ENCODE measurements at places on chromosomes 6 and 20.
A peak's percentile ranks its signal among the peaks of the same experiment; 100 is the strongest.

DNA sequence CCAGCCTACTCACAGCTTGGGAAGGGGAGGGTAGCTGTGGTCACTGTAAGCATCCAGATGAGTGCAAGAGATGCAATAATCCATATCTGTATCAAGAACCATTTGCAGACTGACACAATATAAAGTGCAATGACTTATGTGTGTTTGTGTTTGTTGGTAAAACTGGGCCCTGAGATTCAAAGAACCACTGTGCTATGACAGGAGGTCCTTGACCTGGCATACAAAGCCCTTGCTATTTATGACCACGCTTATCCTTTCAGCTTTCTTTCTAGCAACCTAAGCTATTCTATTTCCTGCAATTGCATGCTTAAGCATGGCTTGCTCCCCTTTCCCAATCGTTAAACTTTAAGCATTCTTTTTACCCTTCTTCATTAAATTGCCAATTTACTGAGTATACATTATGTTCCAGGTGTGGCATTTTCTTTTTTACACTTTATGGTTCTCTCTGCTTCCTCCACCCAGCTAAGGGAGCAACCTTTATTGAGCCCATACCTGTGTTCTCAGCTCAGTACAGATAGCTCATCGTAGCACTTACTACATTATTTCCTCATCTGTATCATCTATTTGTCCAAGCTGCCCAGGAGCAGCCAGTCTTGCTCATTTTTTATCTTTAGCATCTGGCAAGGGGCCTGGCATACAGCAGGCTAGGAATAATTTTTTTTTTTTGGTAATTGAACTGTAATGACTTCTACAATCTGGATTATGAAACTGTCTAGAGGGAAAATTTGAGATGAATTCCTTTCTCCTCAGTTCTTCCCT, 3.5 kb downstream of the MCUR1 start:
- no peak for DNase-seq

DNA sequence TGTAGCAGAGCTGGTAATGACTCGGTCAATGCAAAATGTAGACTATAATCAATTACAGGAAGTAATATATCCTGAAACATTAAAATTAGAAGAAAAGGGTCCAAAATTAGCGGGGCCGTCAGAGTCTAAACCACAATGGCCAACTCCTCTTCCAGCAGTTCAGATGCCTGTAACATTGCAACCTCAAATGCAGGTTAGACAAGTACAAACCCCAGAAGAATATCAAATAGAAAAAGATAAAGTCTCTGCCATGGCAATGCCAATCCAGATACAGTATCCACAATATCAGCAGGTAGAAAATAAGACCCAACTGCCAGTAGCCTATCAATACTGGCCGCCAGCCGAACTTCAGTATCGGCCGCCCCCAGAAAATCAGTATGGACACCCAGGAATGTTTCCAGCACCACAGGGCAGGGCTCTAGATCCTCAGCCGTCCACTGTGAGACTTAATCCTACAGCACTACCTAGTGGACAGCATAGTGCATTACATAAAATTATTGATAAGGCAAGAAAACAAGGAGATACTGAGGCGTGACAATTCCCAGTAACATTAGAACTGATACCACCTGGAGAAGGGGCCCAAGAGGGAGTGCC, 158.4 kb downstream of the GPX5 start:
- no peak for DNase-seq

DNA sequence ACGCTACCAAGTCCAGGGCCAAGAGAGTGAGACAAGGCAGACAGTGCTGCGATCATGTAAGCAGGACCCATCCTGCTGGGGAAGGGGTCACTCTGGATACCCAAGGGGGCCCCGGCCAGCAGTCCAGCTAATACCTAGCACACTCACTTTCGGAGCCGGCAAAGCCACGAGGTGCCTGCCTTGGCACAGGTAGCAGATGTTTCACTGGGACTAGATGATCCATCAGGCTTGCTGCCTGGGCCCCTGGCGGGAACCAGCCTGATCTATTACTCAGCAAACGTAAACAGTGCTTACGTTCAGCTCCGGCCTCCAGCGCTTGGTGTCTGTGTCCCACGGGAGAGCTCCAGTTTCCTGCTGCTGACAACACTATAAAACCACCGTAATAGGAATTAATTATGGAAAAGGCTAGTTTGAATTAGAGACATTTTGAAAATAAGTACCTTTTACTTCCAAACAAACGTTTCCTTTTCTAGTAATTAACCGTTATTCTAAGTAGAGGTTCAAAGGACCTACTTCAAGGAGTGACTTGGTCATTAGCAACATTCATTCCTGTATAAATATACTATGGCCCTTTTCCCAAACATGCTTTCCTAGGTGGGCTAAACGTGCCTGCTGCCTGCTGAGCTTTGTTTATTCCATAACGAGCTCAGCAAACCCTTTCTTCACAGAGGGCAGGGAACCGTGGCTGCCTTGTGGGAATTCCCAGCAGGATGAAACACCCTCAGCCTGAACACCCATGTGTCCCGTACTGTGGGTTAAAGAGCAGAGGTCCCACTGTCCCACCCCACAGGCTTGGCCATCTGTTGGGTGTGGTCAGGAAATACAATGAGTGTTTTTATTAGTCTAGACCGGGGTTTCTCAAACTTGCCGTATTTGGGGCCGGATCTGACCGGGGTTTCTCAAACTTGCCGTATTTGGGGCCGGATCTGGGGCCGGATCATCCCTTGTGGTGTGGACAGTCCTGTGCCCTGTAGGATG, 18.4 kb downstream of the SLC22A23 start:
- no peak for DNase-seq

GRCh38 chr6:50924758-50925157, 106.1 kb downstream of the TFAP2B start:
- no peak for DNase-seq

DNA sequence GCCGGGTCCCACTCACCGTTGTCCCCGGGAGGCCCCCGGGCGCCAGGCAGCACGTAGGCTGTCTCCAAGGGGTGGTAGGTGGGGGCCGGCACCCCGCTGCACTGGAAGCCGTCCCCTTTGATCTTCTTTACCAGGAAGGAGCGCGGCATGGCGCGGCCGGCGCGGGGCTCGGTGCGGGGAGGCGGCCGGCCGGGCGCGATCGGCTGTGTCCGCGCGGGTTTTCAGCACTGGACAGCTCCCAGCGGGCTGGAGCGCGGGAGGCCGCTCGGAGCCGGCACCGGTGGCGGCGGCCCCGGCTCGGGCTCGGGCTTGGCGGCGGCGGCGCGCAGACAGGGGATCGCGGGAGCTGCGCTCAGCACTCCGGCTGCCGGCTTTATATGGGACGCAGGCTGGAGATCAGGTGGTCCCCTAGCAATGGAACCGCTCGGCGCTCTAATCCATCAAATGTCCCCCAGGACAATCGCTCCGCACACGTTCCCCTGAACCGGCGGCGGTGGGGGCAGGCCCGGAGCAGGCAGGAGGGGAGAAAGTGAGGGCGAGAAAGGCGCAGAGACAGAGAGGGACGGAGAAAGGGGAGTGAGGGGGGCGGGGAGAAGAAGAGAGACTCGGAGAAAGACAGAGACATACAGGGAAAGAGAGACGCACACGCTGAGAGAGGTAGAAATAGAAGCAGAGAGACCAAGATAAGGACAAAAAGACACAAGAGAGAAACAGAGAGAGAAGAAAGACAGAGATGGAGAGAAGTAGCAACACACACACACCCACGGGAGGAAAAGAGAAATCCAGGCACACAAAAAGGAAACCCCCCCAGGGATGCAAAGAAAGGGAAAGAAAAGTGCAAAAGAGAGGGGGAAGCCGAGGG, at the start of gene SCRT2:
SCRT2 (minus strand) TSS at position 350 of the 862 bp plus-strand sequence; CDS start at position 149, 201 bp downstream.
- DNase-seq = peak; percentile 60

- no peak for DNase-seq
These were observed 1.3 kb downstream of the RNF146 start for GRCh38 chr6:127267646-127268625.

DNA sequence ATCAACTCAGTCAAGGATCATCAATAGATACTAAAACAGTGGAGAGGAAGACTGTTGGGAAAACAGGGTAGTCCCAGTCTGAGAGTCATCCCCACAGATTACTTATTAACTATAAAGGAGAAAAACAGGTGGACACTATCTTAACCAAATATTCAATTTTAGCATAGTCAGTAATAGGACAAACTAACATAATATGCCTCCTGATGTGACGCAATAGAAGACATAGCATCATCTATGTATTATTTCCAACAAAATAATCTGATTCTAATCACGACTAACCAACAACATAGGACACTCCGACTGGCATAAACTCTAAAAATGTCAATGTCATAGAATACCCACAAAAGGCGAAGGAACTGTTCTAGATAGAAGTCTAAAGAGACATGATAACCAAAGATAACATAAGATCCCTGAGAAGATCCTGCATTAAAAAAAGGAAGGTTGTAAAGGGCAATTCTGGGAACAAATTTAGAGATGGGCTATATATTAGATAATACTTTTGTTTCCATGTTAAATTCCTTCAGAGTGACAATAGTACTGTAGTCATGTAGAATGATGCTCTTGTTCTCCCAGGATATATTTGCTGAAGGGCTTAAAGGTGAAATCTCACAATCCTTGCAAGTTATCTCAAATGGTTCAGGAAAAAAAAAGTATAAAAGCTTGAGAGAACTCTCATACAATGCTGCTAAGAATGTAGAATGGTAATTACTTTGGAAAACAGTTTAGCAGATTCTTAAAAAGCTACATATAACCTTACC, 28.9 kb downstream of the ILRUN start:
- no peak for DNase-seq

DNA sequence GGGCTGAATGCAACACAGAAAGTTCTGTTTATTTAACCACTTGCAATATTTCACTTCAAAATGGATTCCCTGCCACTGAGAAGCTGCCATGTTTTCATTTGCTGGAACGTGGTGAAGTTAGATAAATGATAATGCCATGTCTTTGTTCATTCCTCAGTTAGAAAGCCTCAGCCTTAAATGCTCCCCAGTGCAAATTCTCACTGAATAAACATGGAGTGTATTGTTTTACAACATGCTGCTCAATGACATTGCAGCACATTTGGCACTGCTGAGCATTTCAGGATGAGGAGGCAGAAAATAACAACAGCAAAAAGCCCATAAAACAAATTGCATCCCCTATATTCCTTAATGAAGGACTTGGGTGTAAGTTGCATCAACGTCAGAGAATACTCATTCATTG, 913.8 kb upstream of the FLRT3 start:
- no peak for DNase-seq

DNA sequence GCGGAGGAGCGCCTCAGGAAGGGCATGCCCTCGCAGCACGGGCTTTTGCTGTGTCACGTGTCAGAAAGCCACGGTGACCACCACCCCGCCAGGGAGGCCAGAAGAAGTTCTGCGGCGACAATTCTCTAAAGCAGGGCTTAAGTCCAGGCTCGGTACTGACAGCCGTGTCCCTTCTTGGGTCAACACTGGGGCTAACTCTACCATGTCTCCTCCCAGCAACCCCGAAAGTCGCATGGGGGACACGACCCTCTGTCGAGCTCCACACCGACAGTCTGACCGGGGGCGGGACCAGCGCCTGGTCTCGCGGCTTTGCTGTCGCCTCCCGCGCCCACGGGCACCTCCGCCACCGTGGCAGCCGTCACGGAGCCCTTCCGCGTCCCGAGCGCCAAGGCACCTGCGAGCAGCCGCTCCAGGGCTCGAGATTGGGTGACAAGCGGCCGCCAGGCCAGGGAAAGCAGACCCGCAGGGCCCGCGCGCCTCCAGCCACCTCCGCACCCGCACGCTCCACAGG, 534 bp downstream of the NANP start:
- peak; percentile 24 for DNase-seq

DNA sequence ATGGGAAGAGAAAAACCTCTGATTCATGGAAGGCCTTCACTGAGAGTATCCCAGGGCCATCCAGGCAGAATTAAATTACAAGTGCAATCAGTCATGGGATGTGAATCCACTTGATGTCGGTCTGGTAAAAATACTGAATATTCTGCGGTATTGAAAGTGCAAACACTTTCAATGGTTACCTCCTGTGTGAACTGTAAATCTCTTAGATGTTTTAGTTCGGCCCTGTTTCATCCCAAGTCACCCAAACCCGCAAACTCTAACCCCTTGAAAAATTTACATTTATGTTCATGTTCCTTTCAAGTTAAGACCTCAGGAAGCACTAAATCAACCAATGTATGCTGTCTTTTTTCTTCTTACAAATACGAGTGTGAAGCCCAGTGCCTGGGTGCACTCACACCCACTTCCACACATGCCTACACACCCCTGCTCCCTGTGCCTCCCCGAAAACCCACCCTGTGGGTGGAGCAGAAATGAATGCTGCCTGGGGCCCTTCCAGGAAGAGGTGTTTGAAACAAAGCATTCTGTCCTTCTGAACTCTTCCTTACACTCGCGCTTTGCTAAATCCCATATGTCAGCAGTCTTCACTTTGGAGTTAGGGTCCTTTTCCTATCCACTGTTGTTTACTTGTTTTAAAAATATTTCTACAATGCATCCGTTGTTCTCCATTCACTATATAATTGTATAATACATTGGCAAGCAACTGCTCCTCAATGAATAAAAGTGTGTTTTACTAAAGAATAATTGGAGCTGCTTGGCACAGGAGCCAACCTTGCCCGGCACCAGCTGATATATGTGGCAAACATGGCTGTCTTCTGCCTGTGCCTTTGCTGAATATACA, 62.7 kb downstream of the FYN start:
- no peak for DNase-seq

GRCh38 chr6:116003668-116004067, 57.0 kb downstream of the FRK start:
- DNase-seq = no peak

GRCh38 chr6:36593569-36594028, 563 bp upstream of the SRSF3 start:
- peak; percentile 40 for DNase-seq

GRCh38 chr6:98931696-98932095, 16.1 kb downstream of the FBXL4 start:
- DNase-seq = no peak

DNA sequence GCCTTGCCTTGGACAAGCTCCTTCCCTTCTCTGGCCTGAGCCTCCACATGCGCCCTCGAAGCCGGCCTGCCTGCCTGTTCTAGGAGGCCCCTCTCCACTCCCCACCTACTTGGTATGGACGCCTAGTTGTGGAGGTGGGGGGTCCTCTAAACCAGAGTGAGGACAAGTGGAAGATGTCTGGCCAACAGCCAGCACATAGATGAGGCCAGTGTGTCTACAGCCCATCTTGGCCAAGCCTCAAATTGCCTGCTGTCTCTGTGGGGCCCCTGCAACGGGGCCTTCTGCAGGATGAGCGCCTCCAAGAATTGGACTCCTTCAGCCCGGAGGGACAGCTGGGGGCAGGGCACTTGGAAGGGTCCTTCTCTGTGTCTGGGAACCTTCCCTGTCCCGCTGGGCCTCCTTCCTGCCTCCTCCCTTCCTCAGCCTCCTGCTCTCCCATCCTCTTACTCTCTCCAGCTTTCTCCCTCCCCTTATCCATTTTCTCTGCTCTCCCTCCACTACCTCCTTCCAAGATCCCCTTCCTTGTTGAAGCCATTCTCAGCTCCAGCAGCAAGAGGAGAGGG, 1.6 kb downstream of the MDFI start:
- DNase-seq = no peak
